ENCODE measurements at places on chromosomes 7 and 10.

DNA sequence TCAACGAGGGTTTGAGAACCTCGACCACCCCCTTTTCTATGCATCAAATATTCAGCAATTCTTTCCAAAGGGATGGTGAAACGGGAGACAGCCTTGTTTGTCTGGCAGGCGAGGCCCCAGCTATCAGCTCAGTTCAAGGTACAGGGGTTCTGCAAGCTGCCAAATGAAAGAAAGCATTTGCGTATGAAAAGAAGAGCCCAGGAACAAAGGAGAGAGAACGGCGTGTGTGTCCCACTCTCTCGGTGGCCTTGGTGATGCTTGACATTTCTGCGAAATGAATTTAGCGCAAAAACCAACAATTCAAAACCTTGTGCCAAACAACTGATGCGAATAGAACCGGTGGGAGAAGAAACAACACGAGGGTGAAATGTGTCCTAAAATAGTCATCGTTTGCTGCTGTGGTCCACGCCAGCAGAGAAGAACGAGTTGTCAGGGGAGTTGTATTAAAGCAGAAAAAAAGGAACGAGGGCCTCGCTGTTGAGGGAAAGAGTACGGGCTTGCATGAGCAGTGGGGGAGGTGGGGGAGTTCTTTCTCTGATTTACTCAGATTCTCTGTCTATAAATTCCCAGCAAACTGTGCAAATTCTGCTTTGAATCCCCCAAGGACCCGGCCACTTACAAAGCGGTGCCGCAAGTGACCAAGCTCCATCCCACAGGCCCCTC lies 97.7 kb downstream of the TMEM130 start:
- DNase-seq: no peak

- peak; percentile 35 for DNase-seq
Observed at GRCh38 chr10:125201108-125201524, 40.8 kb upstream of the CTBP2 start.

DNA sequence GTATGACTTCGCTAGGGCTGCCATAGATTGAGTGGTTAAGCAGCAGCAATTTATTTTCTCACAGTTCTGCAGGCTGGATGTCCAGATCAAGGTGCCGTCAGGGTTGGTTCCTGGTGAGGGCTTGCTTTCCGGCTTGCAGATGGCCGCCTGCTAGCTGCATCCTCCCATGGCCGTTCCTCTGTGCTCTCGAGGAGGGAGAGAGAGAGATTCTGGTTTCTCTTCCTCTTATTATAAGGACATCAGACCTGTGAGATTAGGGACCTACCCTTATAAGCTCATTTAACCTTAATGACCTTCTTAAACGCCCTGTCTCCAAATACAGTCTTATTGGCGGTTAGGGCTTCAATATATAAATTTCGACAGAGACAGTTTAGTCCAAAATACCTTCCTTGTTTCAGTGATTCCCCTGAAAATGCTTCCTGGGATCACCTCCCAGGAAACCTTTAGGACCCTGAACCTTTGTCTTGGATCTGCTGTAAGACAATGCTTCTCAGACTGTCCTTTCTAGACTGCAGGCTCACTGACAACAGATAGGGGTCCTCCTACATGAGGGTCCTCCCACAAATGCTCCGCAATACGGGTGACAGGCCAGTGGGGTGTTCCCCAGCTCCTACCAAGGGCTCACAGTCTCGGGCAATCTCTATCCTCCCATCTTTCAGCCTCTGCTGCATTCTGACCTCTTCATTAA lies 82.5 kb upstream of the BAIAP2L1 start:
- DNase-seq: no peak

DNA sequence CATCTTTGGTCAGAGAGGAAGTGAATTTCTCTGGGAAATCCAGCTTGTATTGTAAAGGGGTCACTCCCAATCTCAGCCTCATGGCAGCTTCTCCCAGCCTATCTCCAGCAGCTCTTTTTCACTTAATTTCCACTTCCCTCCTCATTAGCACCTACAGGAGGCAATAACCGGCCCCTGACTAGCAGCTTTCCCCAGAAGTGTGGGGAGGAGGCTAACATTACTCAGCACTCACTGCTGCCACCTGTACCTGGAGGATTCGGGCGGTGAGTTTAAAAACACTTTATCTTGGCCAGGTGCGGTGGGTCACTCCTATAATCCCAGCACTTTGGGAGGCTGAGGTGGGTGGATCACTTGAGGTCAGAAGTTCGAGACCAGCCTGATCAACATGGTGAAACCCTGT lies 3.8 kb downstream of the NODAL start:
- DNase-seq: no peak

Measured in fibroblast of skin of right biceps (primary cell).